ENCODE measurements at places on chromosomes 2 and 18. TPM values are rescaled to one million over a fixed set of nuclear protein-coding genes. Genes with fewer than 3 reads are reported as not detected.

Gene UGT1A4
- not detected for total RNA-seq

Gene EGR4
- total RNA-seq = 0.41 TPM

Gene TRIM43
- not detected for total RNA-seq

Gene DLX1
- total RNA-seq = 0.10 TPM

Gene GPR55
- 20.4 TPM for total RNA-seq

DNA sequence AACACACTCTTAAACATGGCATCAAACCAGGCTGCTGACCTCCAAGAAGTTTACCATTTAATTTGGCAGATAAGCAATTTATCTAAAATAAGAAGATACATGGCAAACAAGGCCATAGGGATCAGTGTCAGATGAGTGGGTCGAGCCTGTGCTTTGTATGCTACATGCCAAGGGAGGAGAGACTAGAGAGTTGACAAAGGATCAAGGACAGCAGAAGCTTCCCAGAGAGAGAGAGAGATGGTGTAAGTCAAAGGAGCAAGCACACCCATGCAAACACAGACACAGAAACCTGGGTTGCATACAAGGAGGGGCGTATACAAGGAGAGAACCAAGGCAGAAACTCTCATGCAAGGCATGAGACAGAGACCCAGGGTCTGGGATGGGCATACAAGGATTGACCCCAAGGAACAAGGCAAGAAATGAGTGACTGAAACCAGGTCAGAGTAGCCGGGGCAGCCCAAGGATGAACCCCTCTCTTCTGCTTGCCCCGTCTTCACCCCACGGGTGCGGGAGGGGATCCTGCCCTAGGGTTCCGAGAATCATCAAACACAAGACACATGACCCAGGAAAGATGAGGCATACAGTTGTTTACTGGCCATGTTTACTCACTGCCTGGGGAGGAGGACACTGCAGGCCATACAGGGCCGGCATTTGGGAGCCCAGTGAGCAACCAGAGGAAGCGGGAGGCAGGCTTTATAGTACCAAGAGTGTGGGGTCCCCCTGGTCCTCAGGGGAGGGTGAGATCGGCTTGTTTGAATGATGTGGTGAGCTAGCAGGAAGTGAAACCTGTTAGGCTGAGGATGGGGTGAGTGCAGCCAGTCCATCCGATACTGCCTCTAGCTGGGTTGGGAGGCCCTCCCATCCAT lies 529.2 kb upstream of the ID2 start:
- no peak overlapping the region for H3K27ac ChIP-seq
- DNase-seq = no peak
- H3K27me3 ChIP-seq = peaks cover 4% of the 10 kb centered on the region
- no peak overlapping the region for H3K4me3 ChIP-seq

GRCh38 chr2:1476617-1477195 lies 63.4 kb downstream of the TPO start:
- H3K4me3 ChIP-seq = no peak overlapping the region
- DNase-seq = no peak
- H3K27ac ChIP-seq = no peak overlapping the region
- H3K36me3 ChIP-seq = no peaks in the 10 kb centered on the region
- H3K4me1 ChIP-seq = no peaks in the 10 kb centered on the region
- H3K27me3 ChIP-seq = no peaks in the 10 kb centered on the region

- no peak overlapping the region for H3K4me3 ChIP-seq
- H3K4me1 ChIP-seq = peaks cover 4% of the 10 kb centered on the region
- no peaks in the 10 kb centered on the region for H3K36me3 ChIP-seq
- DNase-seq = no peak
- H3K27me3 ChIP-seq = peaks cover 5% of the 10 kb centered on the region
Observed at GRCh38 chr2:110166266-110166665, 38.5 kb downstream of the NPHP1 start.

DNA sequence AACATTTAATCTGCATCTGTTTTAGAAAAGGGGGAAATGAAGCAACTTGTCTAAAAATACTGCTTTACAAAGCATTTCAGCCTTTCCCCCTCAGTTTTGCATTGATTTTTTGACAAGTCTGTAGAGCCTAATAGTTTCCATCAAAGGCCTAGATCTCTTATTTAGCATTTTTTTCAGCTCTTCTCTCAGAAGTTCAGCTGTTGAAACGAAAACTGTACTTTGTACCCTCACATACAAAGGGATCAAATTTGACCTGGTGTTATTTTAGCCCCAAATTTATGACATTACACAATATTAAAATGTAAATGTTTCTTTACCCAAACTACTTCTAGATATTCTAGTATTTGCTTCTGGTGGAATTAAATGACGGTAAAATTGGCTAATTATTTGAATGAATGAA lies 13.0 kb downstream of the YPEL5 start:
- H3K4me1 ChIP-seq = peaks cover 64% of the 10 kb centered on the region
- peaks cover 29% of the 10 kb centered on the region for H3K36me3 ChIP-seq
- H3K4me3 ChIP-seq = no peak overlapping the region
- H3K27me3 ChIP-seq = no peaks in the 10 kb centered on the region
- no peak for DNase-seq
- no peak overlapping the region for H3K27ac ChIP-seq

DNA sequence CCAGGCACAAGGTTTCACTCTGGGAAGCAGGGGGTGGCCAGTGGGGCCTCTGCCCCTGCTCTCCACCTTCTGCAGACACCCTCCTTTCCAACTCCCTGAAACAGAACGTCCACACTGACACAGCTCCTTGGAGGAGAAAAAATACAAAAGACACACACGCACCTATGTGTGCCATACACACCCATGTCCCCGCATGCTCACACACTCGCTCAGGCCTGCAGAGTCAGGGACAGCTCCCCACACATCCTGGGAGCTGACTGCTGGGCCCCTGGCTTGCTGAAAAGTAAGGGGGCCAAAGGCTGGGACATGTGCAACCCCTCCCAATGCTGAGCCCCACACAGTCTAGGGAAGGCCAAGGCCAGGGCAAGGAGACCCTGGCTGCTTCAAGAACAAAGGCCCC lies 200.5 kb downstream of the TNS1 start:
- no peak overlapping the region for H3K27ac ChIP-seq
- no peaks in the 10 kb centered on the region for H3K27me3 ChIP-seq
- H3K4me1 ChIP-seq = no peaks in the 10 kb centered on the region
- no peak for DNase-seq
- H3K4me3 ChIP-seq = no peak overlapping the region
- no peaks in the 10 kb centered on the region for H3K36me3 ChIP-seq

DNA sequence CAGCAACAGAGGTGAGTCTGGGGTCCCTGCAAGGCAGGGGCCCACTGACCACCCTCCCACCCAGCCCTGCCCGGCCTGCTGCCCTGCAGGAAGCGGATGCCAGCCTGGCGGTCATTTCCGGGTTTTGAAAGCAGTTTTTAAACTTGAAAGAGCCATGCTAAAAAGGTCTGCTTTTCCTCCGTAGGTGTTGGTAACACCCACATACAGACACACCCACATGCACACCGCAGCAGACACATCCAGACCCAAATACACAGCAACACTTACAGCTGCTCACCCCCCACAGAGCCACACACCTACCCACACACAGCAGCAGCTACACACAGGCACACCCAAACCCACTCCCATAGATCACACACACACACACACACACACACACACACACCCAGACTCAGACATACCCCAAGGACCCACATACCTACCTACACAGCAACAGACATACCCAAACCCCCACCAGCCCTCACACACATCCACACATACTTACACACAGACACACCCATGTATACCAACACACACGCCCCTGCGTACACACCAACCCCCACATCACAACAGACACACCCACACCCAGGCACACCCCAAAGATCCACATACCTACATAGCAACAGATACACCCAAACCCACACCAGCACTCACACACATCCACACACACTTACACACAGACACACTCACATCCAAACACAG lies 7.6 kb downstream of the ZFP36L2 start:
- peak overlapping the region; percentile 81 for H3K4me3 ChIP-seq
- H3K36me3 ChIP-seq = peaks cover 27% of the 10 kb centered on the region

- no peaks in the 10 kb centered on the region for H3K4me1 ChIP-seq
- no peak for DNase-seq
- H3K27me3 ChIP-seq = no peaks in the 10 kb centered on the region
- no peak overlapping the region for H3K27ac ChIP-seq
Observed at GRCh38 chr18:25595274-25596060, 243.5 kb upstream of the ZNF521 start.

GRCh38 chr2:235740821-235741220 lies 247.0 kb downstream of the AGAP1 start:
- no peaks in the 10 kb centered on the region for H3K36me3 ChIP-seq

- H3K4me1 ChIP-seq = no peaks in the 10 kb centered on the region
- no peaks in the 10 kb centered on the region for H3K27me3 ChIP-seq
- H3K36me3 ChIP-seq = no peaks in the 10 kb centered on the region
- DNase-seq = no peak
- H3K4me3 ChIP-seq = no peak overlapping the region
- H3K27ac ChIP-seq = no peak overlapping the region
Observed at GRCh38 chr2:138956116-138956515, 175.9 kb upstream of the NXPH2 start.

GRCh38 chr2:111164078-111164477 lies 43.4 kb downstream of the BCL2L11 start:
- DNase-seq = no peak
- peaks cover 23% of the 10 kb centered on the region for H3K36me3 ChIP-seq
- peaks cover 44% of the 10 kb centered on the region for H3K4me1 ChIP-seq
- H3K27me3 ChIP-seq = peaks cover 3% of the 10 kb centered on the region

DNA sequence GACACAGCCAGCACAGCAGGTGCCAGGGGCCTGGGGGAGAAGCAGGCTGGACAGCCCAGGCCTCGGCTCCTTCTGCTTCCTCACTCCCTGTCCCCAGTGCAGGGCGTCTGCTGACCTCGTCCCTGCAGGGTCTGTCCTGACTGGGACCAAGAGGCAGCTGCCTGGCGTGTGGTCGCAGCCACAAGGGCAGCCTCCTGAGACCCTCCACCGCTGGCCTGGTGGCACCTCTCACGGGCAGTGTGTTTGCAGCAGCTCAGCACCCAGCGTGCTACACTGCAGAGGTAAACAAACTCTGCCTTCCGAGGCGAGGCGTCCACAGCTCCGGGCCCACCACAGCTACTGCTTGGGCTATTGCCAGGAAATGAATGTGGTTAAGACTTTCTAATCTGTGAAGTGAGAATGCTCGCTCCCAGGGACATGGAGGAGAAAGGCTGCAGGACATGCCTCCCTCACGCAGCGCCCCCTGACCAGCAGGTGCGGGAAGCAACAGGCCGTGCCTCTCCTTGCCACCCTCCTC lies 46.1 kb upstream of the HPCAL1 start:
- H3K36me3 ChIP-seq = no peaks in the 10 kb centered on the region
- no peak overlapping the region for H3K27ac ChIP-seq
- H3K27me3 ChIP-seq = no peaks in the 10 kb centered on the region
- no peak for DNase-seq
- no peak overlapping the region for H3K4me3 ChIP-seq
- no peaks in the 10 kb centered on the region for H3K4me1 ChIP-seq

DNA sequence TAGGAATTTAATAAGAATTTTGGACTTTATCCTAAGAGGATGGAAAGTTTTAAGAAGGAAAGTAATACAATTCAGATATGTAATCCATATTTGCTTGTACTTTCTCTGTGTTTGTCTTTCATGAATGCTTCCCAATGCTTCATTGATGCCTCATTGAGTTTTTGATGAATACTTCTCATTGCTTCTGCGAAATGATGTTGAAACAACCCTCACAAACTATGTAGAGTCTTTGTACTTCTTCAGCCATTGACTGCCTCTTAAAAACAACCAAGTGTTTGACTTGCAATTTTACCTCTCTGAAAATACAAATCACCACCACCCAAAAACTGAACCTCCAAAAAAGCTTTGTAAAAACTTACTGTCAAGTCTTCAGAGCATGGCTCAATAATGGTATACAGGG lies 424.1 kb downstream of the ERBB4 start:
- H3K27me3 ChIP-seq = no peaks in the 10 kb centered on the region
- DNase-seq = no peak
- no peak overlapping the region for H3K4me3 ChIP-seq
- H3K27ac ChIP-seq = no peak overlapping the region
- H3K4me1 ChIP-seq = no peaks in the 10 kb centered on the region

- H3K4me3 ChIP-seq = no peak overlapping the region
- H3K27me3 ChIP-seq = no peaks in the 10 kb centered on the region
- no peak overlapping the region for H3K27ac ChIP-seq
- DNase-seq = no peak
- H3K4me1 ChIP-seq = peaks cover 6% of the 10 kb centered on the region
Observed at GRCh38 chr2:55168221-55169154, 63.6 kb downstream of the CLHC1 start.

GRCh38 chr2:207112383-207112782 lies 53.4 kb downstream of the KLF7 start:
- H3K4me3 ChIP-seq = no peak overlapping the region
- peaks cover 43% of the 10 kb centered on the region for H3K4me1 ChIP-seq
- no peak for DNase-seq
- no peak overlapping the region for H3K27ac ChIP-seq

DNA sequence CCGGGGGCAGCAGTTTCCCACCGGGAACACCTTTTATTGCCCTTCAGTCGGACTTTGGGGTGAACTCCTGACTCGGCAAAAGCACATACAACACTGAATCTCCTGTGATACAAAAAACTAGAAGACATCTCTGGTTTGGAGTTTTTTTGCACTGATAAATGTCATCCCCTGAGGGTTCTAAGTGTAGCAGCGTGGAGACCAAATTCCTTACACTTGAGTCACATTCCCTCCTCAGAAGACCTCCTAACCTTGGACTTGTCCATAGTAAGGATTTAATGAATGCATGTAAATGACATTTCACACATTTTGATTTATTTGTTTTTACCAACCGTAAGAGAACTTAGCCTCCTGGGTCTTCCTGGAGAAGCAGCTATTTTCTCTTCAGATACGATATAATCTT lies 54.0 kb upstream of the GPR45 start:
- no peak overlapping the region for H3K4me3 ChIP-seq
- H3K36me3 ChIP-seq = peaks cover 6% of the 10 kb centered on the region
- no peaks in the 10 kb centered on the region for H3K4me1 ChIP-seq
- DNase-seq = no peak
- no peak overlapping the region for H3K27ac ChIP-seq

- H3K27me3 ChIP-seq = no peaks in the 10 kb centered on the region
- H3K4me3 ChIP-seq = peak overlapping the region; percentile 86
- peaks cover 52% of the 10 kb centered on the region for H3K4me1 ChIP-seq
- peak overlapping the region; percentile 96 for H3K27ac ChIP-seq
- peaks cover 58% of the 10 kb centered on the region for H3K36me3 ChIP-seq
Observed at GRCh38 chr2:218218268-218219185, 1.5 kb downstream of the ARPC2 start.

DNA sequence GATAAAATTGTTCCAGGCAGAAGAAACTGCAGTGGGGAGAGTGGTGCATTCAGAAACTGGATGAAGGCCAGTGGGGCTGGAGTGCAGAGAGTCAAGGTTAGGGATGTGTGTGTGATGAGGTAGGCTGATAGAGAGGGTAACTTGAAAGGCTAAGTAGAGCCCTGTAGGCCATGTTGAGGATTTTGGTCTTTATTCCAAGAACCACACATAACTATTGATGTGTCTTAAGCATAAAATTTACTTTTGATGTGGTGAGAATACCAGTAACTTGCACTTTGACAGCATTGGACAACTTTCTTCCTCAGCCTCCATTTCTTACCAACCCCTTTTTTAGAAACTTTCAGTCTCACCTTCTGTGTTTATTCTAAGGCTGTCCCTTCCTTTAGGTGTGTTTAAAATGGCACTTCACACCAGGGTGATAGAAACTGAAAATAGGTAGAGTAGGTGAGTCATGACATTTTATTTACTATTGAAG lies 22.6 kb downstream of the MTX2 start:
- H3K4me1 ChIP-seq = peaks cover 40% of the 10 kb centered on the region
- no peaks in the 10 kb centered on the region for H3K27me3 ChIP-seq
- peak; percentile 4 for DNase-seq
- peak overlapping the region; percentile 22 for H3K27ac ChIP-seq
- peaks cover 12% of the 10 kb centered on the region for H3K36me3 ChIP-seq
